Activated CD8-positive, alpha-beta memory T cell treated with anti-CD3 and anti-CD28 coated beads for 4 hours (primary cell): ENCODE measurements at places on chromosomes 7 and 10.

DNA sequence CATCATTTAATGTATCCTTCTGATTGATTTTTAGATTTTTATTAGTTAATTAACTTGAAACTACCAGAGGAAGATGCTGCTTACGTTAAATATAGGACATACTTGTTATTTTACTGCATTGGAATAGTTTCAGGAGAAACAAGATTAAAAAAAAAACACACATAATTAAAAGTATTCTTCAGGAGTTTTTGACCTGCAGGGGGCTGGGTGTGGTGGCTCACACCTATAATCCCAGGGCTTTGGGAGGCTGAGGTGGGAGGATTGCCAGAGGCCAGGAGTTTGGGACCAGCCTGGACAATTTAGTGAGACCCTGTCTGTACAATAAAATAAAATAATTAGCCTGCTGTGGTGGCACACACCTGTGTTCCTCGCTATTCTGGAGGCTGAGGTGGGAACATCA lies 10.7 kb downstream of the CBLL1 start:
- no peak for DNase-seq

DNA sequence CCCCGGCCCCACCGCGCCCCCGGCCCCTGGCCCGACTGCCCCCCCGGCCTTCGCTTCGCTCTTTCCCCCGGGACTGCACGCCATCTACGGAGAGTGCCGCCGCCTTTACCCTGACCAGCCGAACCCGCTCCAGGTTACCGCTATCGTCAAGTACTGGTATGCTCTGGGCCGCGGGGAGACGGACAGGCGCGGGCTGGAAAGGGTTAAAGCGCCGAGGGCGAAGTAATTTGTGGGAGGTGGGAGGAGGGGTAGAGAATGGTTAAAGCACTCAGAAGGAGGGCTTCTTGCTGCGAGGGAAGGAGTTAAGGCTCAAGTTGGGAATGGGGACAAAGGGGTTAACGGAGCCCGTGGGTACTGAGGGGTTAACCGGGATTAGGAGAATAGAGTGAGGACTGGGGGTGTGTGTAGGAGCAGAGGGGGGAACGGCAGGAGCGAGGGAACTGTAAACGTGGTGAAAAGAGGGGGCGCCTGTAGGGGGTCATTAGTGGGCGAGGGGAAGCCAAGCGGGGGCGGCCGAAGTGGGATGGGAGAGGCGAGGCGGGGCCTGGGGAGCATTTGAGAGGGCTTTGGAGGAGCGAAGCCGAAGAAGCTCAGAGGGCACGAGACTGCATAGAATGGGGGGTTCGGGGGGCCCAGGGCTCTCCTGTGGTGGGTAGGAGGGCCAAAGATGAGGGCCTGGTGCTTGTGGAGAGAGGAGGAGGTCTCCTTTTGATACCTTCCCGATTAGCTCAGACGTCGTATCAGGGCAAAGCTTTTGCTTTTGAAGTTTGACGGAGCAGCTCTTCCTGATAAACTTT lies 605 bp downstream of the SUFU start:
- DNase-seq: peak; percentile 3

DNA sequence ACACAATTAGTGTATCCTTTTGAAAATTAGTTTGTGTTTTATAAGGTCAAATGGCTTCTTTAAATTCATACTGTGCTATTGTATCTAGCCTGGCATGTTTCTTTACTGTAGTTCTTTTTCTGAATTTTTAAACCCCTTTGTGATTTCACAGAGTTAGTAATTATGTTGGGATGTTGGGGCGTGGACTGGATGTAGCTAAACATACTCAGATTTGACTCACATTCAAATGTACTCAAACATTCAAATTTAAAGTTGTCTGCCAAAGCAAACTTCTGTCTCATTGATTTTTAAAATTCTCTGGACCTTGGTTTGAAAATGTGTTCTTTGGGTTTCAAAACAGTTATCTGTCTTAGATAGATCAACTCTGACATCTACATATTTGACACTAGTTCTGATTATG lies 7.2 kb upstream of the NRP1 start:
- no peak for DNase-seq

DNA sequence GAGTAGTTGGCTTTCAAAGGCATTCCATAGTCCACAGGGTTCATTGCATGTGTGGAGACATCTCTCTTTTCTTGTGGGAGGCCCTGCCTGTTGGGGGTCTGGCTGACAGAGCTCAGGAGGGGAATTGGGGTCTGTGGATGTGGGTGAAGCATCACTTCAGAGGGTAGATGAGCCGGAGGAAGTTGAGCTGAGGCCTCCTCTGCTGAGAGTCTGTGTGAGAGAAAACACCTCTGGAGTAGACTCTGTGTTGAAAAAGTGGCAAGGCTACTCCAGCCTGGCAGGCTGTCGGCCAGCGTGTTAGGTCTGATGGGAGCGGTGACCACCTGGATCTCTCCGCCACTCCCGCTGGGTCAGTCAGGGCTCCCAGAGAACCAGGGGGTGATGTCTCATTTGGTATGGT lies 358.0 kb upstream of the MGMT start:
- DNase-seq: no peak

DNA sequence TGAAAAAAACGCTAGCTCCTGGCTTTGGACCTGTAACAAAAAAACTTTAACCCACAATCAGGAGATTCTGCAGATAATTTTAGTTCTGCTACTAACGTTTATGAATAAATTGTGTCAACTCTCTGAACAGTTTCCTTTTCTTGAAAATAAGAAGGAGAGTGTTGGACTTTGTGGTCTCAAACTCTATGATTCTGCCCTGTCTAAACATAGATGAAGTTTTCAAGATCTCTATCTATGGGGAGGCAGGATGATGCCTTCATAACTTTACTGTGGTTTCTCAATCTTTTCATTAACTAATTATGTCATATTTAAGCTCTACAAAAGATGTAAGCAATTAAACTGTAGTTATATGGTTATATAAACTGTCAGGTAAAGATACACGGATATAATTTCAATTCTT lies 162.0 kb downstream of the REEP3 start:
- no peak for DNase-seq

GRCh38 chr7:74344786-74345185 lies 55.6 kb downstream of the CLIP2 start:
- no peak for DNase-seq

DNA sequence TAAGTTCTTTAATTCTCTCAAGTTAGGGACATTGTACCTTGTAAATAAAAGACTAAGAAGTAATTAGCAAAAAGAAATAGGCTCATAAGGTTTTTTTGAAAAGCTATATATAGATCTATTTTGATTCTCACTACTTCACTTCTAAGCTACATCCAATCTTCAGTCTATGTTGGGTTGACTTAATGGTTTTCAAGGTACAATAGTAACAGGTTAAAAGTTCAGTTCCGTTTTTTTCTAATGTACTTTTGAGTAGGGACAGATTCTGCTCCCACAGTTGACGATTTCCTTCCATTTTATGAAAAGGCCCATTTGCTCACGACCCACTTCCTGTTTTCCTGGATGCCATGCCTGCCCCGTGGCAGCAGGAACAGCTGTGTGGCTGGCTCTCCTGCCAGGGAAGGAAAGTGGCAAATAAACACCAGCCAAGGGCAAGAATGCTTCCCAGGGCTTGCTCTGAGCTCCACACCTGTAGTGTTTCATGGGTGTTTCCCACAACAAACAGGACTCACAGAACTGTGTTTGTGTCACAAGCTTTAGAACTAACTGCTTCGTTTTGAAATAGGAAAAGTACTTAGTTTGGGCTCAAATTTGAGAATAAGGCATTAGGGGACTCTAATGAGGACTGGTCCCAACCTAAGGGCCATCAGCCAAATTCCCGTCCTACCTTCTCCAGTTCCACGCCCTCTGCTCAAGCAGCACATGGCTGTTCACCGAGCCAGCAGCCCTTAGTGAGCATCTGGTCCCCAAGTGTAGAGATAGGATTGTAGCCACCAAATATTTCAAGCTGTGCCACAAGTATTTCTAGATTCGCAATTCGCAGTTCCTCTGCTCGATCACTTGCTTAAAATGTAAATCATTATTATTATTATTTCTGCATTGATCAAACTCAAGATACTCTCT lies 240.7 kb downstream of the COBL start:
- no peak for DNase-seq
